ENCODE measurements at places on chromosomes 1 and 21. TPM values are rescaled to one million over a fixed set of nuclear protein-coding genes. Genes with fewer than 3 reads are reported as not detected.

Gene RAB3B
- 29.5 TPM for total RNA-seq

Gene LAMB3
- 42.8 TPM for total RNA-seq

Gene HOOK1
- total RNA-seq: under 0.01 TPM

Gene LRRN2
- total RNA-seq: not detected

Gene CPT2
- 18.9 TPM for total RNA-seq

Gene OR2L13
- total RNA-seq: not detected

Gene KLHDC7A
- total RNA-seq: not detected

All from smooth muscle cell of trachea (primary cell).